ENCODE measurements at places on chromosomes 13 and 19.
A peak's percentile ranks its signal among the peaks of the same experiment; 100 is the strongest.

GRCh38 chr13:111977179-111977506 is 89.8 kb upstream of the SOX1 start:
- no peak for DNase-seq

DNA sequence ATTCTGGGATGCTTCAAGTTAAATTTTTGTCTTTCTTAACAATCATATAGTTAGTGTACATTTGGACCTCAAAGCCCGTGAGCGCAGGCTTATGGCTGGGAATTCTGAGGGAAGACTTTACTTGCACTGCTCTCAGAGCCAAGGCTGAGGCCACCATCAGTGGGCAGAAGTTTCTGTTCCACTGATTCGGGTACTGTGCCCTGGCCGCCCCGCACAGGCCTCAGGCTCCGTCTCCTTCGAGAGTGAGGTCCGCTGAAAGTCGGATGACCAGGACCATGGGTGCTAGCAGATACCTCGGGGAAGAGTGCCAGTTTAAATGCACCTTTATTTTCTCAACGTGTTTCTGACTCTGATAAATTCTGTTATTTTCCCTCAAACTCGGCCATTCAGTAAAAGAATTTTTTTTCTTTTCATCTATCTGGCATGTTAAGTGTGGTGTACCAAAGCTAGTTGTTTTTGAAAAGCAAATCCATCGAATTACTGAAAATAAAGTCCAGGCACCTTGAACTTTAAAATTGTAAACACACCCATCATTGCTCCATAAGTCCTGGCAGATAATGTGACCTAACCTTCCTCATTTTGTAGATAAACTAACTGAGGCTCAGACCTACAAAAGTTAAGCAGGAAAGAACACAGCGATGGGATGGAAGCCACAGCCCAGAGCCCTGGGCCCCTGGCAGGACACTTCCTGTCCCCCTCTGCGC is 126.7 kb downstream of the SOX1 start:
- no peak for DNase-seq

- no peak for DNase-seq
Observed at GRCh38 chr13:37919329-37919880, 49.8 kb upstream of the TRPC4 start.

DNA sequence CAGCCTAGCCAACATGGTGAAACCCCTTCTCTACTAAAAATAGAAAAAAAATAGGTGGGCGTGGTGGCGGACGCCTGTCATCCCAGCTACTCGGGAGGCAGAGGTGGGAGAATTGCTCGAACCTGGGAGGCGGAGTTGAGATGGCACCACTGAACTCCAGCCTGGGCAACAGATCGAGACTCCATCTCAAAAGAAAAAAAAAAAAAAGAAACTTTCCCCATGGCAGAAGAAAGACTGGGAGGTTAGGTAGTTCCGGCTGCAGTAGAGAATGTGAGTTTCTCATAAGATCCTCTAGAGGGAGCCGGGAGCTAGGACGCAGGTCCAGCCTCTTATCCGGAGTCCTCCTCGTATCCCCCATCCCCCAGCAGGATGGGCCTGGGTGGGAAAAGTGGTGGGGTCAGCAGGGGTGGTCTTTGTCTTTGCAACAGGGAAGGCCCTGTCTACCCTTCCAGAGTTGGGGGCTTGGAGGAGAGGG is 13.2 kb upstream of the CREB3L3 start:
- DNase-seq: peak; percentile 52

Data from CD4-positive, alpha-beta T cell treated with Interleukin-12 subunit alpha and Interleukin-12 subunit beta, for 1 hour (primary cell).